ENCODE measurements at places on chromosomes 7 and 10.

DNA sequence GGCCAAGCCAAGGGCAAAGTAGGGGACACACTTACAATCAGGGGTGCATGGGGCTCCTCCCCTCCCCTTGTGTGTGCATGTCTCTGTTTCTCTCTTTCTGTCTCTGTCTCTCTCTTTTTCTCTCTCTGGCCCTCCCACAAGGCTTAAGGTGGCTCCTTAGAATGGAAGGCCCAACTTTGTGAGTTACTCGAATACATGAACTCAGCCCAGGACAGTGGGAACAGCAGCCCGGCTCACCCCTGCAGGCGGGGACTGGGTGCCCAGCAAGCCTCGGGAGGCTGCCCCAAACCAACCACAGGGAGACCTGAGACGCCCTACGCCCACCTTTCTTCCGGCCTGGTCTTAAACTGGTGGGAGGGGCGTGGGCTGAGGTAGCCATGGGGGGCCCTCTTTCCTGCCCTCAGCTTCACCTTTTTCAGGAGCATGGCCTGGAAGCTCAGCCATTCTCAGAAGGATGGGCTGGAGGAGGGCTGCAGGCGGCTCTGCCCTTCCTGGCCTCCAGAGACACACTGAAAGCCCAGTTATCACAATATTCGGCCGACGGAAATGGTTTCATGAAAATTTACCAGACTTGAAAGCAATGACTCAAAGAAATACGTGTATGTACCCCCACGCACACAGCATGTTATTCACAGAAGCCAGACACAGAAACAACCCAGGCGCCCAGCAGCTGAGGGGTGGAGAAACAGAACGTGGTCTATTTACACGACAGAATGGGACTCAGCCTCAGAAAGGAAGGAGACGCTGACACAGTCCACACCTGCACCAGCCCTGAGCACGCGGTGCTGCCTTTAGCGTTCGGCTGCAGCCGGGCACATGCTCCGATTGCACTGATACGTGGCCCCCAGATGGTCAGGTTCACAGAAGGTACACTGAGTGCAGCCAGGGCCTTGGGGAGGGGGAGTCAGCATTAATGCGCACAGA lies 229.5 kb downstream of the PTPRN2 start:
- no peak for DNase-seq

DNA sequence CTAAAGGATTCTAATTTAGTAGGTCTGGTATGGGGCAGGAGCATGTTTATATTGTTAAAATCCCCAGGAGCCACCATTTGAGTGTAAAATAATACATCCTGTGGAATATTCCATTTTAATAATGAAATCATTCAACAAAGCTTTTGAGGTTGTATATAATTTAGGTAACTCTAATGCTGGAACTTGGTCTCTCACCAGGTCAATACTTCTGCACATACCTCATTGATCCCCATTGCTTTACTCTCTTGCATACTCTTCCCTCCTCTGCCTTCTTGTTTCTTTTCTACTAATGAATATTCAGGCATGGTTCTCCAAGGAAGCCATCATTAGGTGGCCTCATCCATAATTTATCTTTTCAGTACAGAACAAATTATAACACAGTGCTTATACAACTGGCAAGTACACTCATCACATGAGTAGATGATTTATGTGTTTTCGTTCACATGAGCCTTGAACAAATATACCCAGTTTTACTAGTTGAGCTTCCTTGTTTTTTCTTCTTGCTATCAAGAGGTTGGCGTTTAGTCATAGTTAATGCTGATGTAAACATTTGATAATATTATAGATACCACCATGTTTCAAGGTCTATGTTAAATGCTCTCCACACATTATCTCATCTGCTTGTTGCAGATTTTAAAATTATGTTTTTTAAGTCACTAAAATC lies 7.2 kb downstream of the PALS2 start:
- no peak for DNase-seq

- no peak for DNase-seq
These were observed 123.9 kb downstream of the COL26A1 start for GRCh38 chr7:101486433-101487104.

- DNase-seq, result peak; percentile 14
These were observed 17.6 kb downstream of the RSU1 start for GRCh38 chr10:16799621-16800020.

DNA sequence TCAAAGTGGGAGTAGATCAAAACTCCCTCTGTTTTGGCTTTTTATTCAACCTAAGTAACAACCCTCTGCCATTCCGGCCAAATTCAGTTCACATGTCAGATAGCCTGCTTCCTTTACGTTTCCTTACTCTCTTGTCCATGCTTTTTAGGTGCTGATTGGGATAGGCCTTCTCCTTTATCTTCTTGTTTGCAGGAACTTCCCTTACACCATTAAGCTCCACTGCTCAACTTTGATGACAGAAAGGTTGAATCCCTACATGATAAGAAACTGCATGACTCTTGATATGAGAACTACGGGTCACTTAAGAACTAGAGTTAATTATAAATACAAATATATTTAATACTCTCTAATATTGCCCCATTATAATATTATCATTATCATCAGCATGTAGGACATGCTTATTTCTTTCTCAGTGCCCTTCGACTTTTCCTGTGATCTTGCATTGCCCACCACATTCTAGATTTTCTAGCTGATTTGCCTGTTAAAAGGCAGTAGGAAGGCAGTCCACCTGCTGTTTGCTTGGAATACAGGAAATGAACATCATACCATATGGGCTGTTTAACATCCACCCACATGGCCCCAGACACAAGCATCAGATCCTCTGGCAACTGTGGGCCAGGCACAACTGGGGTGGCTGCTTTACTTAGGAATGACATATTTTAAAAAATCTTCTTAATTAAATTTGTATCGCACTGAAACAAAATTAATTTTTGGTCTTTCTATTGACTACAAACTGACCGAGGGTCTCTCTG lies 59.7 kb upstream of the CCDC6 start:
- no peak for DNase-seq

DNA sequence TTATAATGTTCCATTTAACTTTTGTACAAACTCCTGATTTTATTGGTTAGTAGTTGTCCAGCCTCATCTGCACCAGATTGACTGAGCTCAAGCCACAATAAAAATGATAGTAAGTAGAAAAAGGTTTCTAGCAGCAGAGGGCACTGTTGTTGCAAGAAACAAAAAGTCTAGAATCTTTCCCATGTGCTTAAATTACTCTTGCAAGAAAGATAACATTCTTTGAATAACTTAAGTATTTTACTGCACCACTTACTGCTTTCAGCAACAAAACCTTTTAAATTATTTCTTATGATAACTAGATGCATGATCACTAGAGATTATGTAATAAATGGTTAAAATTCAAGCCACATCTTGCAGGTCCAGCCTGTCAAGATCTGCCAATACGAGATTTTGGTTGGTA lies 27.0 kb downstream of the LMOD2 start:
- peak; percentile 36 for DNase-seq

GRCh38 chr10:21336476-21337170 lies 188.9 kb downstream of the SKIDA1 start:
- peak; percentile 56 for DNase-seq

DNA sequence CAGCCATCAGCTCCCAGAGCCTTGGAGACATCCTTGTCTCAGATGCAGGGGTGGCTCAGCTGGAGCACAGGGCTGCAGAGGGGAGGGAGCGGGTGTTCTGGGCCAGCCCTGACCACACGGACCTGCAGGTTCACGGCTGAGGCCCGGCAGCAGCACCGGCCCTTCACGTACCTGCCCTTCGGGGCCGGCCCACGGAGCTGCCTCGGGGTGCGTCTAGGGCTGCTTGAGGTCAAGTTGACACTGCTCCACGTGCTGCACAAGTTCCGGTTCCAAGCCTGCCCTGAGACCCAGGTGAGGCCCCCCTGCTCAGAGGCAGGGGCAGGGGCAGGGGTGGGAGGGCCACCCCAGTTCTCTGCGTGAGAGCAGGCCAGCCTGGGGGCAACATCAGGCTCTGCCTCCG lies 45.2 kb downstream of the PARP12 start:
- DNase-seq, result no peak

GRCh38 chr10:71980181-71981014 lies 16.2 kb downstream of the CHST3 start:
- DNase-seq, result no peak

DNA sequence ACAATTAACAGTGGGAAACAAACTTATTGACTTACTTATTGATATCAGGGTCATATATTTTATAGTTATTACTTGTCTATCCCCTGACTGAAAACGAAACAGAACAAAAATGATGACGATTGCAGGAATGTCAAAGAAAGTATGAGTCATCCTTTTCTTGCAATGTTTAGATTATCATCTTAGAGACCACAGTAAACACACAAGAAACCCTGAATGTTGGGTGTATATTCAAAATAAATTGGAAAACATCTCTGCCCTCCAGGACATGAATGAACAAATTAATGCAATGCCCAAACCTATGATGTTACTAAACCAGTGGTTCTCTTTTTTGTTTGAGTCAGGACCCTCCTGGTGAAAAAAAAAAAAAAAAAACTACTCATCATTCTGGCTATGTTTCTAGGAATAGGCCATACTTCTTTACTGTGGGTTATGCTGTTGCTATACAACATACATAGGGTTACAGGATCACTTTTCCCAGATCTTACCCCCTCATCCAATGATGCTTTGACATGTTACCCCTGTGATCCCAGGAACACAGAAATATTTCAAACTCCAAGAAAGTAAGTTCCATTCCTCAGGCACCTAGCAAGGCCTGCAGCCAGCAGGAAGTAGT lies 623.4 kb upstream of the IGFBP3 start:
- no peak for DNase-seq

DNA sequence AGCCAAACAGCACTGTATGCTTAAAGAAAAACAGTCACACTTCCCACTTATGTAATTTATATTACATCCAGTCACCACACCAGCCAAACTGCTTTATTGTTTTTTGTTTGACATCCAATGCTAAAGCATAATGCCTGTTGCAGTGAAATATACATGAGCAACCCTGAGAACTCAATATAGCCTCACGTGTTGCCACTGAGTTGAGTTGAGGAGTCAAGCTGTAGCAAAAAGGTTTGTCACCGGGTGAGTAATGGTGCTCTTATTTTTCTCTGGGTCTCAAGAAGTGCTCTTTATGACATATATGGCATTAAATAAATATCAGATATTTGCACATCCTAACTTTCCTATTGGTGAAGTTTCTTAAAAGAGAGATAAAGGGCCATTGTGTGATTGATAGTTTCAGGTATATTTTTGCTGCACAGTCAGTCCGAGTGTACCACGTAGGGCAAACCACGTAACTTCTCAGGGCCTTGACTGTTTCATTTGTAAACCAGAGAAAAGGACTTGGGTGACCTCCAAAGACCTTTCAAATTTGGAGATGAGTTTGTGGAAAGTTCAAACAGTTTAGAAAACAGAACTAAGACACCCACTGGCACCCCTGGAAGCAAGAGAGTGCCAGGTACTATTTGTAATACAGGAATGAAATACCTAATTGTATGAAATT lies 168.5 kb downstream of the CFTR start:
- no peak for DNase-seq

GRCh38 chr10:133229265-133230043 lies 563 bp upstream of the UTF1 start:
- peak; percentile 30 for DNase-seq

DNA sequence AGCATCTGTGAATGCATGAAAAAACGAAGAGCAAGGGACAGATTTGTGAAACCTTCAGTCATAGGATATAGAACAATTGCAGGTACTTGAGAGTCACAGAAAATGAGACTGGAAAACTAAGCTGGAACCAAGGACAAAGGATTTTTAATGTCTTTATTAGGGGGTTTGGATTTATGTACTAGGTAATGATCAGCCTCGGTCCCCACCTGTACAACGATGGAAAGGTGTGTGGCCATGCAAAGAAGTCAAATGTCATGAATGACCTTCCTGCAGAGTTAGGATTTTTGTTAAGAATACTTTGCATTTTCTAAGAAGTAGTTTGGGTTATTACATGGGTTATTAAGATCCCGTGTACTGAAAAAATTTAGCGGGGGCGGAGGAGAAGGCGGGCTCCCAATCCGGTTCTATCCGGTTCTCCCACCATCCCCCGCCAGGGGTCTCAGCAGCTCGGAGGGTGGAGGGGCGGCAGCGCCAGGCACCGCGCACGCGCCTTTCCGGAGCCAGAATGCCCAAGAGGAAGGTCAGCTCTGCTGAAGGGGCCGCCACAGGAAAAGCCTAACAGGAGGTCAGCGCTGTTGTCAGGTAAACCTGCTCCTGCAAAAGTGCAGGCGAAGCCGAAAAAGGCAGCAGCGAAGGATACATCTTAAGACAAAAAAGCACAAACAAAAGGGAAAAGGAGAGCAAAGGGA lies 327.5 kb upstream of the PLXDC2 start:
- DNase-seq, result no peak

- no peak for DNase-seq
These were observed 22.3 kb upstream of the ARHGAP22 start for GRCh38 chr10:48626986-48627731.

DNA sequence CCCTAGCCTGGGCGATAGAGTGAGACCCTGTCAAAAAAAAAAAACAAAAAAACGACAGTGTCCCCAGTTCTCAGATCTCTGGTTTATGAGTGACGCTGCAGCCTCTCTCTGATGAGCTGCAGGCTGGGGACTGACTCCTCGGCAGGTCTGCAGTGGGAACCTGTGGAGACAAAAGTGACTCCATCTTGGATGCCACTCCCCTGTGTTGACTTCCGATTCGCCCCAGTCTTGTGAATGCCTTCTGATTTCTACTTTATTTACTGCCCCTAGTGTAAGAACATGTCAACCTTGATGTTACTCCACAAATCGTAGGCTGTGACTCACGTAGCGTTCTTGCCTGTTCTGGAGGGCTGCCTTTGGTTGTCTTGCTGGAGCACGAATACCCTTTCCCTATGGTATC lies 6.2 kb downstream of the TACR2 start:
- no peak for DNase-seq

DNA sequence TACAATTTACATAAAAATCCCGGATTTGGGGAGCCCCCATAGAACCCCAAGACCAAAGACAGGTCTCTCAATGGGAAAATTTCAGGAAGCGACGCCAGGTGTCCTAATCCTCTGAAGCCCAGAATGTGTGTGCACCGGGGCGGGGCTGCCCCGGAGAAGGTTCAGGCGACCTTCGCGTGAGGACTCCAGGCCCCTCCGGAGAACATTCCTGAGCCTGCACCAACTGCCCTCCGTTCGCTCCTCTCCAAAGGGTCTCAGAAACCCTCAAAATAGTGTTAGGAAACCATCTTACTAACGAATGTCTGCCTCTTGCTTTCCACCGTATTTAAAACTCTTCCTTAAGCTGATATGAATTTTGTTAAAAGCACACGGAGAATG lies 78.5 kb upstream of the INSIG1 start:
- DNase-seq, result no peak

DNA sequence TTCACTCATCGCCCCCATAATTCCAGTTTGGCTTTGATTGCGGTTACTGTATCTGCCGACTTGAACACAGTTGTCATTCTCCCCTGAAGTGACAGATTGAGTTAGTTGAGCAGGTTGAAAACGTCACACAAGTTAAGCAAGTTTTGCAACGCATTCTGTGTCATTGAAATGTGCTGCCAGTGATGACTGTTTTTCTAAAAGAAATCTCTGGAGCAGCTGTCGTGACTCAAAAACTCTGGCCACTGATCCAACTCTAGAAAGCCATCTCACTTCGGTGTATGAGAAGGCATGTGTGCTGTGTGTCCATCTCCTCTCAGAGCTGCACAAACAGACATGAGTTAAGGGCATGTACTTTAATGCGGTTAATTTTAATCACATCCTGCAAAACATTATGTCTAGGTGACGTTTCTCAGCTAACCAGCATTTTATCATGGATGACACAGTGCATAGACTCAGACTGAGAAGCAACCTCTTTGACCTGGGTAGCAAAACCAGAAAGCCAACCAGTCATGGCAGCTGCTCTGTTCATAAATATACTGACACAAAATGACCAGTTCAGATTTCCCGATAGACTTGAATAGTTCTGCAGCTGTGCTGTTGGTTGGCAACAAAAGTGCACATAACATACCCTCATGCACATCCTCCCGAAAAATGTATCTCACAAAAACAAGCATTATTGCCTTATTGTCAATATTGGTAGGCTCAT lies 69.3 kb downstream of the CSTF2T start:
- DNase-seq, result no peak
